NCI-H2081 treated with DMSO at 0.1 percent for 48 hours (cell line): ENCODE measurements at places on chromosomes 3 and 15.

- DNase-seq = no peak
These were observed 602.4 kb downstream of the UNC13C start for GRCh38 chr15:54580643-54581042.

GRCh38 chr3:126873416-126873815, 109.5 kb upstream of the PLXNA1 start:
- DNase-seq = no peak

DNA sequence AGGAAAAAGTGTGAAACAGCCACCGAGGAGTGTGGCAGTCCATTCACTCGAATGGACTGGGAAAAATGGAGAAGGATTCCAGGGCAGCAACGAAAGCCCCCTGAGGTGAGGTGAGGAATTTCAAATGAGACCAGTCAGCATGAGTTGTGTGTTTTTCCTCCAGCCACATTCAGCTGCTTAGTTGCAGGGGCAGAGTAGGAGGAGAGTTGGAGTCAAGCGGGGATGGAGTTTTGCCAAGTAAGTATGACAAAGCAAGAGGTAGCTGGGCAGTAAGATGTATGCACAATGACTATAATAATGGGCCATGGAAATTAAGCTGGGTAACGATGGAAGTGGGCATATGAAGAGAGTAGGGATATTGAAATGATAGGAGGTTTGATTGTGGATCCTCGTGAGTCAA, 64.4 kb downstream of the CCDC54 start:
- DNase-seq = no peak

- DNase-seq = no peak
These were observed 36.1 kb upstream of the MYO5C start for GRCh38 chr15:52331490-52332240.

- DNase-seq = no peak
These were observed 282.5 kb upstream of the CNTN3 start for GRCh38 chr3:74897006-74897405.

DNA sequence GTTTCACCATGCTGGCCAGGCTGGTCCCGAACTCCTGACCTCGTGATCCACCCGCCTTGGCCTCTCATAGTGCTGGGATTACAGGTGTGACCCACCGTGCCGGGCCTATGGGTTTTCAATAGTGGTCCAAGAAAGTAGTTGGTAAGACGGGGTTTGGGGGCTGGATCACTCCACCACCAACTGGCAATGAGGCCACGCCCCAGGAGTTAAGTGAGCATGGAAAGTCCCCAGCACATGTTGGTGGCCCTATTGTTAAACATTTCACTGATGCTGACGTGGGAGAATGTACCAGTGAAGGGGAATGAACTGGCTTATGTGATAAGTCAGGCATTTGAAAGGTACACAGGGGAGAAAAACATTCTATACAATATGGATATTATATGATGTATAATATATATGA, 80.4 kb downstream of the CHRD start:
- no peak for DNase-seq

- DNase-seq = no peak
These were observed 124.2 kb downstream of the TFG start for GRCh38 chr3:100833483-100833882.

GRCh38 chr3:494190-494589, 297.6 kb downstream of the CHL1 start:
- DNase-seq = no peak

- no peak for DNase-seq
These were observed 62.8 kb upstream of the HERC1 start for GRCh38 chr15:63896336-63897115.

DNA sequence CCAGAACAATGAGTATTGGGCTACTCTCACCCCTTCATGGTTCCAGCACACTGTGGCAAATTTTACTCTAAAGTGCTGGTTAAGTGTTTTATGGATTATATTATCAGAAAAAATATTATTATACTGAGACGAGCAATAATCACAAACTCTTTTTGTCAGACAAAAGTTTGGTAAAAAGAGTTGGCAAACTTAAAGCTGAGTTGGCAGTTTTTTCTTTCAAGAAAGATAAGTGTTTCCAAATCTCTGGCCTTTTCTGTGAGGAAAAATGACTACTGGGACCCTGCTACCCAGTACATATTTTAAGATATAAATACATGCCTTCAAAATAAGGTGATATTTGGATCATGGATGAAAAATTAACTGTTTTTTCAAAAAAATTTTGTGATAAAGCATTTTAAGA, 471.5 kb upstream of the IL12A start:
- no peak for DNase-seq

GRCh38 chr3:42872718-42873117, 3.0 kb downstream of the CYP8B1 start:
- no peak for DNase-seq

DNA sequence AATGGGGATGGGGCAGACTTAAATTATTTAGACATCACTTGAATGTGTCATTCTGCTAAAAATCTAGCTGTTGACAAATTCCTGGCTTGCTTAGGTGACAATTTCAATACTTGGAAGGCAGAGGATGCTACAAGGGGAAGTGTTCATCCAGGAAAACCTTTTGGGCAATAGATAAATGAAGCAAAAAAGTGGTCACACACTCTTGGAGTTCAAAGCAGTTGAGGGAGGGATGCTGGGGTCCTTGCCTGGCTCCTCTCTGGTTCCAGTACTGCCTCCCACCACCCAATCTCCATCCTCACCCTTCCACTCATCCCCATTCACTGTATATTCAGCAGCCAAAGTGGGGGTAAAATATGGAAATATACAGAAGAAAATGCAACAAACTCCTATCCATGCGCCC, 52.6 kb upstream of the FRMD4B start:
- DNase-seq = no peak

GRCh38 chr3:188855675-188856074, 316.1 kb upstream of the TPRG1 start:
- DNase-seq = no peak

DNA sequence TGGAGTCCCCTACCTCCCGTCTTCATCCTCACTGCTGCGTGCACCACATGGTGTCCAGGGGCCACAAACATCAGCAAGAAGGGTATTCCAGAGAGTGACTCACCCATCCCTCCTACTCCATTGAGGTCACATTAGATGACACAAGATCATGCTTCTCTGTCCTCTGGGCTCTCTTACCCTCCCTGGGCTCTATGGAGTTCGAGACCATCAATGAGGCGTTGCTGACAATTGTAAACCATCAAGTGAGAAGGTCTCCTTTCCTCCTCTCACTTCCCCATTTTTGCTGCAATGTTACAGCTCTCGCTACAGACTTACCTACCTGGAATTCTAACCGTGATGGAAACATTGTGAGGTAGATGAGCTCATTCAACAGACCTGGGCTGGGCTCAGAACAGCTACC, 51.7 kb downstream of the HMCES start:
- DNase-seq = no peak

DNA sequence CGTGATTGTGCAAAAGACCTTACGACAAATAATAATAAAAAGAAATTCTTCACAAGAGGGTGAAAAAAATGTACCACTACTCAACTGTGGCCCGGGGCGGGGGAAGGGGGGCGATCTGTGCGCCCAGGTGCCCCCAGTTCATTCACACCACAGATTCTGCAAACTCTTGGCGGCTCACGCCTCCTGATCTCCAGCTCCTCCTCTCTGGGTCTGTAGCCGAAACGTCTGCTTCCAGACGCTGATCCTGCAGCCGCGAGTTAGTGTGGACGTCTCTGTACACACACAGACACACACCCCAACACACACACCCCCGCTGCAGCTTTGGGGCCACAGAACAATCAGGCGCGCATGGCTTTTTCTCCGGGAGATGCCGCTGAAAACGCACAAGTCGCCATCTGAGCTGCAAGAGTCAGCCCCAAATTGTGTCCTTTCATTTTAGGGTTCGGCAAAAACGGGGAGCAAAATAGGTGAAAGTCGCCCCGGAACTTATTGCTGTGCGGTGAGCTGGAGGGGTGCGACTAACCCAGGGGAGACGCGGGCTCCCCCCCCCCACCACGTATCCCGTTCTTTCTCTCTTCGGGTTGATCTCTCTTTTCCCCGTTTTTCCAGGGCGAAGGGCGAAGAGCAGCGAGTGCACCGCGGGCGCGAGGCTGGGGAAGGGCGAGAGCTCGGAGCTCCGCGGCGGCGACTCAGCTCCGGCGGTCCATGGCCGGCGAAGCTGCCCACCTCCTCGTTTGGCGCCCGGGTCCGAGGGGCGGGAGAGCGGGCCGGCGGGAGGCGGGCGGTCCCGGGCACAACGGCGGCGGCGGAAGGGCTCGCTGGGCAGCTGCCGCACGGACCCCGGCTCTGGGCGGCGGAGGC, 505 bp upstream of the WNT5A start:
- DNase-seq = no peak

GRCh38 chr15:69524814-69525213, 72.2 kb downstream of the RPLP1 start:
- DNase-seq = no peak

DNA sequence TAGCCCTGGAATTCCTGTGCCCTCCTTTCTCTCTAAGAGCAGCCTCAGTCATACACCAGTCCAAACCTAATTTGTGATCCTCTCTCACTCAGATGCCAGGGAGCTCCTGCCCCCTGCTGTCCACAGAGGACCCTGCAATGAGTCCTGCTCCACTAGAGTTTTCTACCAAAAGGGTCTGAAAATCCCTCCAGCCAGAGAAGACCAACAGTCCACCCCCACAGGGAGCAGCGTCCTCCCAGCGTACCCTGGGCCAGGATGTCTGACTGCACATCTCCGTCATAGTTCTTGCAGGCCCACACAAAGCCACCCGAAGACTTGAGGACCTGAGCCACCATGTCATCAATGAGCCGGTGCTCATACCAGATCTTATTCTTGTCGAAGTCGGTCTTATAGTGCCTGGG, 15.4 kb downstream of the IDH2 start:
- no peak for DNase-seq

GRCh38 chr15:63598473-63599400, 1.6 kb downstream of the FBXL22 start:
- no peak for DNase-seq

DNA sequence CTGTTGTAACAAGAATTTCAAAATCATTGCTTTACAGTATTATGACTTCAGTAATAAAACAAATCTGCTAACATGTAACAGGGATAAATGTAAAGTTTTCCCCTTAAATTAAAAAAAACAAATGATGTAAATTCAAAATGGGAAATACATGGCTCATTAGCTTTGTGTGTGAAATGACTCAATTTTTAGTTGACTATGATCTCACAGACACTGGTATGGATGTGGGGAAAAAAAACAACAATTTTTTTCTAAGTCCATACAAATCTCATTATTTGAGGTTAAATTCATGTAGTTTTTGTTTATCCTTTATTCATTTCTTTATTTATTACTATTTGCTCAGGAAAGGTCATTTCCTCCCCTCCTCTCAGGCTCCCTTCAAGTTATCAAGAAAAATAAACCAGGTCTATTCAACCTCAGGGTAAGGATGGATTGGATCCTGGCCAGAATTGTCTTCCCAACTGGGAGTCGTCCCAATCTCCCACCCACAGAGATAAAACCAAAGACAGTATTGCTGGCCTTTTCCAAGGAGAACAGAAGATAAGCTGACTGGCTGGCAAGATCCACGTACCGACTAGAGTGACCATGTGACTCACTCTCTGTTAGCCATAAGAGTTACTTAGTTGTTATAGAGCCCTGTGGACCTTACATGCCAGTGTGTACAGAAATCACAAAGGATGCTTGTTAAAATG, 373.3 kb downstream of the GAP43 start:
- DNase-seq = no peak

DNA sequence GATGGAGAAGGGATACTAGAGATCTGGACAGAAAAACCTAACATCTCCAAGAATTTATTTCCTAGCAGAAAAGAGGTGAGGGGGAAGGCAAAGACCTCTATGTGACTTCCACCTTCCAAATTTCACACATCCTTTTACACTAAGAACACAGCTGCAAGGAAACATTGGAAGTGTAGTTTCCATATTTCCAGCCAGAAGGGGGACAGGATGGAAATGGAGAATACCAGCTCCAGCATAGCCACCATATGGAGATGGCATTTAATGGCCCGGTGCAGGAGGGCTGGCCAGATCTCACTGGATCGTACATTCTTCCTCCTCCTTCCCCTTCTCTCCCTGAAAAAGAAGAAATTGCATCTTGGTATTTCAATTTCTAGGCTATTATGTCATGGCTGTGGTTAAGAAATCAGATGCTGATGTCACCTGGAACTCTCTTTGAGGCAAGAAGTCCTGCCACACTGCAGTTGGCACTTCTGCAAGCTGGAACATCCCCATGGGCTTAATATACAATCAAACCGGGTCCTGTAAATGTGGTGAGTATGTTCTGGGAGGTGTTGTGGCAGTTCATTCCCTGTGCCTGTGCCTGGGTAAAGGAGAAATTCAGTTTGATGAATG, 36.9 kb upstream of the TF start:
- no peak for DNase-seq

- DNase-seq = no peak
These were observed 3.2 kb upstream of the GBE1 start for GRCh38 chr3:81764665-81765064.

GRCh38 chr3:194184801-194185200, 48.9 kb downstream of the HES1 start:
- DNase-seq = no peak

DNA sequence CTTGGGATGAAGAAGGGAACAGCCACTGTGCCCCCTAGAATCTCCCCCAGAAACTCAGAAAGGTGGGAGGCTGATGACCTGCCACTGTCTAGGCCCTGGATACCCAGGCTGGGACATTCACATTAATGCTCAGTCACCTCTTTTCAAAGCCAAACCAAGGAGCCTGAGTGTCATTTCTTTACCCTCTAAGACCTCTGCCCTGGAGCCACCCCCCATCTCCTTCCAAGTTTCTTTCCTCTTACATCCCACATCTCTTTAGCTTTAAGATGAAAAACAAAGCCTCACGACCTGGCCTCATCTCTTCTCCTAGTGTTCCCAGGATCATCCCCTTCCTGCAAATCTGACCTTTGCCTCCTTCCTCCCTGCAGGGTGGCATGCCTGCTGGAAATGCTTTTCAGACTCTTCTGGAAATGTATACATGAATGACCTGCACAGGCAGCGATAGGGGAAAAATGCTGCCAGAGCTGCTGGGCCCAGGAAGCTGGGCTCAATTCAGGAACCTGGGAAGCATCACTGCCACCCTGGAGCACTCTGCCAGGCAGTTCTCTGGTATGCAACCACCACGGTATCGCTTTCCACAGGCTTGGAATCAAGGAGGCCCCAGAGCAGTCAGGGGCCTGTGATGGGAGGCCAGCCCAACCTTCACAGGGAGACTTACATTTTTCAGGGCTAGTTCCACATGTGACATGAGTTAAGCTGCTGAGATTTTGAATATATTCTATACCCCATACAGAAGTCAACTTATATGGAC, 67.6 kb downstream of the DAPK2 start:
- no peak for DNase-seq

DNA sequence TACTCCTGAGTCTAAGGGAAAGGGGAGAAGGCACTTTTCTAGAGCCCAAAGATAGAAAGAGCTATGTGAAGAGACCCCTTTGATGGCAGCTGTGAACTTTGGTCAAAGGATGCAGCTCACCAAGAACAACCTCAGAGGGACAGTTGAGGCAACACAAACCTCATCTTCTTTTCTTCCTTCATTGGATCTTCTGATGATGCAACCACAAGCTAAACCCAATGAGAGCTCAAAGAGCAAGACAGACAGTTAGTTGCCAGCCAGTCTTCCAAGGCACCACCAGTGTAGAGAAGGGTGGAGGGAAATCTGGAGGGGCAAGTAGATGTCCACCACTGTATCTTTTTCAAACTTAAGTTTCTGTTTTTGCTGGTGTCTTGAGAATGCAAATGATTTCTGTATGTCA, 10.4 kb upstream of the MNS1 start:
- no peak for DNase-seq
